ENCODE measurements at places on chromosomes 5 and 9. TPM values are rescaled to one million over a fixed set of nuclear protein-coding genes. Genes with fewer than 3 reads are reported as not detected.

Gene YTHDC2
- polyA plus RNA-seq = 13.2 TPM

Gene OGN
- 217 TPM for polyA plus RNA-seq

Gene FAM78A
- 3.5 TPM for polyA plus RNA-seq

Gene GABRA1
- not detected for polyA plus RNA-seq

Gene CDC20B
- not detected for polyA plus RNA-seq

Gene SLCO6A1
- polyA plus RNA-seq = not detected

Gene NR4A3
- polyA plus RNA-seq = 3.4 TPM

Gene PFDN1
- polyA plus RNA-seq = 113 TPM

Gene TRAF1
- polyA plus RNA-seq = 4.4 TPM

Gene SNX18
- 32.4 TPM for polyA plus RNA-seq

Gene GADD45G
- 0.60 TPM for polyA plus RNA-seq

Gene MYOZ3
- 1.6 TPM for polyA plus RNA-seq

Gene IFNK
- not detected for polyA plus RNA-seq

Gene STK32A
- polyA plus RNA-seq = 6.8 TPM

Gene COL5A1
- 54.6 TPM for polyA plus RNA-seq

Gene C5orf58
- polyA plus RNA-seq = 0.36 TPM

Gene CLIC3
- polyA plus RNA-seq = not detected

Gene PPP2CA
- 28.0 TPM for polyA plus RNA-seq

Gene ADAMTSL1
- 2.4 TPM for polyA plus RNA-seq

Gene PHF19
- polyA plus RNA-seq = 24.1 TPM

Gene SIT1
- polyA plus RNA-seq = 0.29 TPM

Gene OTP
- polyA plus RNA-seq = not detected

Gene CFAP77
- 0.11 TPM for polyA plus RNA-seq

Gene GRXCR2
- polyA plus RNA-seq = not detected

Gene PCDHB3
- 1.4 TPM for polyA plus RNA-seq

Gene GABRA6
- polyA plus RNA-seq = not detected

Gene SPOUT1
- 6.3 TPM for polyA plus RNA-seq

Gene SPINK13
- not detected for polyA plus RNA-seq

Gene PRDM12
- not detected for polyA plus RNA-seq

Gene NPR3
- 42.1 TPM for polyA plus RNA-seq

Gene ISL1
- polyA plus RNA-seq = not detected

Gene SELENOP
- 715 TPM for polyA plus RNA-seq

Gene KIF12
- polyA plus RNA-seq = not detected

Gene ACOT12
- polyA plus RNA-seq = not detected

Gene MBLAC2
- 6.2 TPM for polyA plus RNA-seq

Gene GAS1
- 30.9 TPM for polyA plus RNA-seq

Gene DOCK2
- 1.3 TPM for polyA plus RNA-seq

Gene DNAI1
- polyA plus RNA-seq = 0.10 TPM

Gene ARHGAP26
- polyA plus RNA-seq = 12.0 TPM

Gene GAPT
- 2.2 TPM for polyA plus RNA-seq

Gene TSSK1B
- not detected for polyA plus RNA-seq

Gene CSNK1A1
- polyA plus RNA-seq = 136 TPM

Gene PTGS1
- polyA plus RNA-seq = 0.90 TPM

Gene RORB
- 0.60 TPM for polyA plus RNA-seq

Gene BNIP1
- 9.1 TPM for polyA plus RNA-seq

Gene SLC36A2
- not detected for polyA plus RNA-seq

Gene ITK
- polyA plus RNA-seq = 0.36 TPM

Gene ELOVL7
- polyA plus RNA-seq = 1.7 TPM

Gene CBY3
- not detected for polyA plus RNA-seq

Gene BHMT
- 0.27 TPM for polyA plus RNA-seq

Gene MARCHF11
- 0.25 TPM for polyA plus RNA-seq

Gene LECT2
- polyA plus RNA-seq = not detected

Gene ADGRV1
- 2.7 TPM for polyA plus RNA-seq

Gene PAEP
- 0.57 TPM for polyA plus RNA-seq

Gene IL9
- polyA plus RNA-seq = not detected

Gene RNF224
- polyA plus RNA-seq = not detected

Gene LCN9
- polyA plus RNA-seq = not detected

All from ovary (tissue), 10 donors.